ENCODE measurements at places on chromosomes 6 and 20. TPM values are rescaled to one million over a fixed set of nuclear protein-coding genes. Genes with fewer than 3 reads are reported as not detected.

GRCh38 chr6:46026307-46026706, 10.6 kb upstream of the CLIC5 start:
- no peak for DNase-seq

DNA sequence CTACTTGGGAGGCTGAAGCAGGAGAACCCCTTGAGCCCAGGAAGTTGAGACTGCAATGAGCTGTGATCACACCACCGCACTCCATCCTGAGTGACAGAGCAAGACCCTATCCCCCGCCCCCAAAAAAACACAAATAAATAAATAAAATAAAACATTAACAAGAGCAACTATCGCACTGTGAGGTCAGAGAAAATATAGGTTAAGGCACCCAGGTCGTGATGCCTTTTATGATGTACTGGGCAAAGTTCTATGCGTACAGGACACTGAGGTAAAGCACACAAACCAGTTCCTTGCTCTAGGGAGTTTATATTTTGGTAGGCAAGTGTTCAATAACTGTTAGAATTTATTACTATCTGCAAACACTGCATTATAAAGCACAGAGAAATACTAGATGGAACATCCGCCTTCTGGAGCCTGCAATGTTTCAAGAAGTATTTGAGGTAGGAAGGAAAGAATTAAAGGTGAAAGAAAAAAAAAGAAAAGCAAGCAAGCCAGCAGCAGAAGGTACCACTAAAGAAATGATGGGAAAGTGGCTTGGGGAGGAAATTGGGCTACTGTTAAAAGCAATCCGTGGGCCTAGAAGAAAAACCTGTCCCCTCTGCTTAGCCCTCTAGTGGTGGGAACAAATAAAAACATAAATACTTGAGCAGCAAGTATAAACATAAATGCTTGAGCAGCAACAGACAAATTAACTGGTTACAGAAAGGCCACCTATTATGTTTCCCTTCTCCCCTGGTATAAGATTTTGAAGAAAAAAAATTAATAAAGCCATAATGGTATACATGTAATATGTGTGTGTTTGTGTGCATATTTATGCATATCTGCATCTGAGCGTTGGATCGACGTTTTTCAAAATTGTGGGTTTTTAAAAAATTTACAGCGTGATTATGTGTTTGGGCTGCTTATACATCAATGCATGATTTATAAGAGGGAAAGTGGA, 128.0 kb downstream of the PHACTR1 start:
- DNase-seq = no peak

DNA sequence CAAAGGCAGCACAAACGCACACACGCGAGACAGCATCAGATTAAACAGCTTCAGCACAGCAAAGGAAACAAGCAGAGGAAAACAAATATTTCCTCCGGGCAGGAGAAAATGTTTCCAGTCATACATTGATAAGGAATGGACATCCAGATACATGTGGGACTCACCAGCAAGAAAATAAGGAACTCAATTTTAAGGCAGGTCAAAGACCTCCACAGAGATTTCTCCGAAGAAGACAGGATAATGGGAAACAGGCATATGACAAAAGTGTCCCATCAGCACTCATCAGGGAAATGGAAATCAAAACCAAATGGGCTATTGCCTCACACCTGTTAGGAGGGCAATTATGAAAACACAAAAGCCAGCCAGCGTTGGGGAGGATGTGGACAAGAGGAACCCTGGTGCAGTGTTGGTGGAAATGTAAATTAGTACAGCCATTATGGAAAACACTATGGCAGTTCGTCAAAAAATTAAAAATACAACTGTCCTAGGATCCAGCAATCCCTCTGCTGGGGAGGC, 9.7 kb upstream of the SLCO4A1 start:
- no peak for DNase-seq

GRCh38 chr20:62405981-62406513, 1.0 kb downstream of the CABLES2 start:
- DNase-seq = no peak

DNA sequence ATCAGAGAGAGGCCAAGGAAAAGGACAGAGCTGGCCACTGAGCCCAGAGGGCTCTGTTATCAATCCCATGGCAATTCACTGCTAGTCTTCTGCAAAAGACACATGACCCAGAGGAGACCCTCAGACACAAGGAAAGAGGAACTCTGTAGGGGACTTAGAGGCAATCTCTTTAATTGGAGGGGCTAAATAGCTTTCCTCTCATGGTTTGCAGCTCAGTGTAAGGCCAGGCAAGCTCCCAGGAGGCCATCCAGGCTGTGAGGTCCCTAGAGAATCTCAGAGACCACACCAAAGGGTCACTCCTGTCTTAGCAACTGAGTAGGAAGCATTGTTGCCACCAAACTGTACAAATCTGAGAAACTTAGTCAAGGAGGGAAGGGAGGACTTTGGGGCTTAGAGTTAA, 10.0 kb upstream of the HLA-DOA start:
- DNase-seq = no peak

DNA sequence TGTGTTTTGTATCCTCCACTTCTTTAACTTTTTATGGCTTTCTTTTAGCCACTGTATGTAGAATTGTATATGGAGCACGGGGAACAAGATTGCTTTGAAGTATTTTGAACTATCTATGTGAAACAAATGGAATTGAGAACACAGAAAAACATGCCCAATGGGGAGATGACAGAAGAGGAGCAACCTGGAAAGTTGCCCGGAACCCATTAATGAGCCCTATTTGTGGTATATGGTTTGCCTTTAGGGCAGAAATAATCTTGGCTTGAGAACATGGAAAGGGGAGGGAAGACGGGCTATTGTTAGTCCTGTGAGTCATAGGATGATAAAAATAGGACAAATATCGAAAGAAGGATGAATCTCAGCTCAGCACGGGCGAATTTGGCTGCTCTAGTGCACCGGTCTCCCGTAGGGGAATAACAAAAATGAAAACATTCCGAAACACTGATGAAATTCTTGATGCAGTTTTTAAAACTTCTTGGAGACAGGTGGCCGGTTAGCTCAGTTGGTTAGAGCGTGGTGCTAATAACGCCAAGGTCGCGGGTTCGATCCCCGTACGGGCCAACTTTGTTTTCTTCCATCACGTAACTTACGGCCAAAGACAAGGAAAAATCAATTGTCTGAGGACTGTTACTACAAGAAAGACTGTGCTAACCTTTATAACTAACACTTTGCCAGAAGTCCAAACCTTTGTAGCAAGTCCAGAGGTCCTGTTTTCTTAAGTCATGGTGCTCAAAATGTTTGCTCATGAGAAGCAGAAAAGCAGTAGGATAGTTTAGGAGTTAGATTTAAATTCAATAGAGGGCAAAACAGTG, 15.7 kb downstream of the HMGN4 start:
- DNase-seq = peak; percentile 89

DNA sequence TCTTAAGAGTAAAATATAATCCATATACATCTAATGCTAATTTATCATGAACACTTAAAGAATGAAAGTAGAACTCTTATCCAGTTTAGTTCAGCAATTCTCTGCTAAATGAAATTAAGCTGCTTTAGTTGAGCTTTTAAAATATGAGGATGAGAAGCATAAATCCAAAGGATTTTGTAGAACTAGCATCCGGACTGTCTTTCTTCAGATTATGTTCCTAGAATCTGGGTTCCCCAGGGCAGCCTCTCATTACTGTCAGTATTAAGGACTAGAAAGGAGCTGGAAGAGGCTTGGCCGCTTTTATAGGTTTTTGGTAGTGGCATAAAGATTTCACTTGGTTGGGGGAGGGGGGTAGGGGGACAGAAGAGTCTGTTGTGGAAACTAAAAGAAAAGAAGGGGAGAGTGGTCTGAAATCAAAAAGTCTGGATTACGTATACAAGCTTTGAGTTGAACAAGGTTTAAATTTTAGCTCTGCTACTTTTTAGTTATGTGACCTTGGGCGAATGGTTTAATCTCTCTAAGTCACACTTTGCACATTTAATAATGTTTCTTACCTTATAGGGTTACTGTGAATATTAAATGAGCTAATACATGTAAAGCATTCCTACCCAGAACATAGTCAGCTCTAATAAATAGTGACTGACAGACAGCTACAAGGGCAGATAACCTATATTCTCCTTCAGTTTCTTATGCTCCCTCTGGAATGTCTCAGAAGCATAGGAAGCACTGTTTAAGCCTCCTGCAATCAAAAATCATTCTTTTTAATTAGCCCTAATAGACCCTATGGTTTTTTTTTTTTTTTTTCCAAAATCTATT, 3.7 kb downstream of the SGK1 start:
- DNase-seq = no peak

DNA sequence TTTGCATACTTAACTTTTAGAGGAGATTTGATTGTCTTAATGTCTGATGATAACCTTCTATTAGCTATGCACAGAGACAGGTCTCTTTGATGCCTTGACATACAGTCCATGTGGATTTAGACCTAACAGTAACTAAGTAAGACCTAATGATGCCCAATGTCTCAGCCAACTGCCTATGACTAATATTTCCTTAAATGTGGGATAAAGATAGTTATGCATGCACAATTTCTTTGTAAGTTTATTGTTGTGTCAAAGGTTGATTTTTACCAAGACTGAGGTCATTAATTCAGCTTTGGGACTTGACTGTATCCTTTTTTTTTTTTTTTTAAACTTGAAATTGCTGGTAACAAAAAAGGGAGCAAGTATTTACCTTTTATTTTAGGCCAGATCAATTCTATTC, 450.0 kb downstream of the HAO1 start:
- no peak for DNase-seq

- no peak for DNase-seq
Observed at GRCh38 chr6:15243910-15244619, 1.8 kb upstream of the JARID2 start.

LY6G6F gene
- total RNA-seq = not detected

SLC4A11 gene
- total RNA-seq = 6.7 TPM

C20orf144 gene
- 0.16 TPM for total RNA-seq

CLPSL2 gene
- total RNA-seq = not detected
